ENCODE measurements at places on chromosomes 4 and X.

GRCh38 chr4:105327956-105328355, 145.9 kb downstream of the PPA2 start:
- no peak for DNase-seq

GRCh38 chrX:11188664-11189063, 77.5 kb downstream of the HCCS start:
- peak; percentile 7 for DNase-seq

GRCh38 chr4:148124512-148124911, 317.7 kb downstream of the NR3C2 start:
- no peak for DNase-seq

GRCh38 chr4:137125011-137125410, 407.3 kb downstream of the PCDH18 start:
- DNase-seq = no peak

GRCh38 chr4:2243681-2244380, 1.9 kb upstream of the HAUS3 start:
- no peak for DNase-seq

DNA sequence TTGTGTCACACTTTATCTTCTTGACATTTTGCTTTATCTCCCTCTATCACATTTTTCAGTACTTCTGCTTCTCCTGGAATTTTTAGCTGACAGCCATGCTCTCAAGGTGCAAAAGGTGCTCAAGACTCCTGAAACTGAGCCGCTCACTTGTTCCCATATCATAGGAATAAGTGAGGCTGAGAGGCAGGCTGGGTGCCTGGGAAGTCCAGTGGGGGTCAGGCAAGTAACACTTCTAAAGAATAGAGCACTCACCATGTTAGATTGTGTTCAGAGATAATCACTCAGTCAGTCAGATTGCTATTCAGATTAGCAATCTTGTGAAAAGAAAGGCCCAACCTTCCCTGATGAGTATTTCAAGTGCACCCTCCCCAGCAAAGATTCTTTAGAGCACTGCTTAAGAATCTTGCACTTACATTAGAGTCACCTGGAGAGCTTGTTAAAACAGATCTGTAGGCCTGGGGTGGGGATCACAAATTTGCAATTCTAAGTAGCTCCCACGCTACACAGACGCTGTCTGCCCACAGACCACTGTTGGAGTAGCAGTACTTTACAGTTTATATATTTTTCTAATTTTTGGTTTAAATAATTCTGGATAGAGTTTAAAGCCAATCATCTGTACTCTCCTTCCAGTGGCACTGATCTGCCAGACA, 23.1 kb upstream of the LRAT start:
- no peak for DNase-seq

DNA sequence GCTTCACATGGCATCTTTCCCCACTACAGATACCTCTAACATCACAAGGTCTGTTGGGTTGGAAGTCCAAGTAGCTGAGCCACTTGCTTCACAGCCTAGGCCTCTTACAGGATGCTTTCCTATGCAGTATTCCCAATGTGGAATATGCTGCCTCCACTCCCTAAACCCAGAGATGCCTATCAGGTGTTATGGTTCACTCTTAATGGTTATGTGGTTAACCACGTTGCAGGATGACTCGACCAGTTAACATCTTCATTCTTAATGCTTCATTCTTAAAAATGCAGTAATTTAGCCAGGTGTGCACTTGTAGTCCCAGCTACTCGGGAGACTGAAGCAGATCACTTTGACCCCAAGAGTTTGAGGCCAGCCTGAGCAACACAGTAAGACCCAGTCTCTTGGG, 24.2 kb downstream of the HAUS3 start:
- DNase-seq = peak; percentile 21

- no peak for DNase-seq
Observed at GRCh38 chr4:2604614-2605013, 68.2 kb downstream of the FAM193A start.

- DNase-seq = peak; percentile 93
Observed at GRCh38 chr4:114606245-114606644, 7.6 kb downstream of the UGT8 start.

DNA sequence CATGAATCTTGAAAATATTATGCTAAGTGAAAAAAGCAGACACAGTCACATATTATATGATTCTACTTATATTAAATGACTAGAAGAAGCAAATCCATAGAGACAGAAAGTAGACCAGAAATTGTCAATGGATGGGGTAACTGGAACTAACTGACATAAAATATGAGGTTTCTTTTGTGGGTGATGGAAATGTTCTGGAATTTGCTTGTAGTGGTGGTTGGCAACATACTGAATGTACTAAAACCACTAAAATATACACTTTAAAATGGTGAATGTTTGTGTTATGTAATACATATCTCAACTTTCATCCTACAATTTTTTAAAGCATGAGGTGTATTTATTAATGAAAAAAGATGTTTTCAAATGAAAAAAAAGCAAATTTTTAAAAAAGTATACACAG, 14.7 kb downstream of the CNOT6L start:
- no peak for DNase-seq

DNA sequence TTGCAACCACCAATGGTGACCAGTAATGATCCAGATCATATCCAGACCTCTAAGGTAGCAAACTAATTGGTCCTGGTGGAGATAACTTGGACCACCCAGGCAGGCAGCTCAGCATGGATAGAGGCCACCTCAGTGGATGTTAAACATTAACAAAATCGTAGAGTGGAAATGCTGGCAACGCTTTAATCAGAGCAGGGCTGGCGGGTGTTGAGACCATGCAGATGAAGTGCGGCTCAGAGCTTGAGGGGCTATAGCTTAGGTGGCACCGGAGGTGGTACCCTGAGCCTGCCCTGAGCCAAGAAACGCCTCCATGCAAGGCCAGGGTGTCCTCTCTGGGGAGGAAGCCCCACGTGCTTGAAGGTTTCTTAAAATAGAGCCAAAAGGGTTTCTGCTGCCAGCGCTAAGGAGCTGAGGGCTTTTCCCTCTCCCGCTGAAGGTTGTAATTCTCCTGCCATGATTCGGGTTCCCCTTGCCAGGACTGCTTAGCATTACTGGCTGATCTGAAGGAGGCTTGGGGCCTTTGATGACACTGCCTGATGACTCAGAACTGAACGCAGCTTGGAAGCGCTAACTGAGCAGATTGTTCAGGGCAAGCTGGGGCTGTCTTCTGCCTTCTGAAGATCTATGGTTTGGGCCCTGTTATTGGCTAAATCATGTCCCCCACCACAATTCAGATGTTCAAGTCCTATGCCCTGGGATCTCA, 177.8 kb upstream of the ATP6AP2 start:
- no peak for DNase-seq

GRCh38 chrX:37409278-37409677, 60.1 kb downstream of the PRRG1 start:
- no peak for DNase-seq

DNA sequence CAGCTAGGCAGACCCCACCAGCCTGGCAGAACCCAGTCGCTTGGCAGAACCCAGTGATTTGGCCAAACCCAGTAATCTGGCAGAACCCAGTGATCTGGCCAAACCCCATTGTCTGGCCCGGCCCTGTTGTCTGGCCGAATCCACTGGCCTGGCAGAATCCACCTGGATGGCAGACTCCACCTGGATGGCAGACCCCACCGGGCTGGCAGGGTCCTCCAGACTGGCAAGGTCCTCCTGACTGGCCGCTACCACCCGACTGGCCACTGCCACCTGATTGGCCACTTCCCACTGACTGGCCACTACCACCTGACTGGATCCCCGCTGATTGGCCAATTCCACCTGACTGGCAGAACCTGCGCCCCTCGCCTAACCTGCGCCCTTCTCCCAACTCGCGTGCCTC, 3.2 kb downstream of the MAGED1 start:
- DNase-seq = no peak

DNA sequence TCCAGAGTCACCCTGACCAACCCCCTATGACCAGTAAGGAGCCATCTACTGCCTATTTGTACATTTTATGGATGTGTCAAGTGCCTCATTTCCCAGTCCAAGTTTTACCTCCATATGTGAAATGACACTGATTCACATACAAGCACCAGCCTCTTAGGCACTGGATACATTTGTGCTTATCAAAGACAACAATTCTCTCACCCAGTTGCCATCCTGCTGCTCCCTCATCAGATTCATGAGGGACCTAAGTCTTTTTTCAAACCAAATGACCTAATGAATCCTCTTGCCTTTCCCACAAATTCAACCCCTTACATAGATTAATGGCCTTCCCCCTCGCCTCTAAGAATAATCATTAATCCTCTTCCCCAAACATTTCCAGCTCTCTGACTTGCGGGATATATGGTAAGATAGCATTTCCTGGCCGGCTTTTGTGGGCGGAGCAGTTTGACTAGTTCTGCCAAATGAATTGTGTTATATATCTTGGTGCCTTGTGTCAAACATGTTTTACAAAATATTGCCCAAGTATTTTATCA, 233.9 kb downstream of the ARAP2 start:
- peak; percentile 41 for DNase-seq

Data from HT-29 (cell line).